ENCODE measurements at places on chromosomes 7 and 10. TPM values are rescaled to one million over a fixed set of nuclear protein-coding genes. Genes with fewer than 3 reads are reported as not detected.
A peak's percentile ranks its signal among the peaks of the same experiment; 100 is the strongest.

Gene TAS2R39
- total RNA-seq: not detected

GRCh38 chr7:142301299-142301698 lies 43.4 kb upstream of the PRSS58 start:
- DNase-seq: no peak

Gene ITIH5
- total RNA-seq: not detected

DNA sequence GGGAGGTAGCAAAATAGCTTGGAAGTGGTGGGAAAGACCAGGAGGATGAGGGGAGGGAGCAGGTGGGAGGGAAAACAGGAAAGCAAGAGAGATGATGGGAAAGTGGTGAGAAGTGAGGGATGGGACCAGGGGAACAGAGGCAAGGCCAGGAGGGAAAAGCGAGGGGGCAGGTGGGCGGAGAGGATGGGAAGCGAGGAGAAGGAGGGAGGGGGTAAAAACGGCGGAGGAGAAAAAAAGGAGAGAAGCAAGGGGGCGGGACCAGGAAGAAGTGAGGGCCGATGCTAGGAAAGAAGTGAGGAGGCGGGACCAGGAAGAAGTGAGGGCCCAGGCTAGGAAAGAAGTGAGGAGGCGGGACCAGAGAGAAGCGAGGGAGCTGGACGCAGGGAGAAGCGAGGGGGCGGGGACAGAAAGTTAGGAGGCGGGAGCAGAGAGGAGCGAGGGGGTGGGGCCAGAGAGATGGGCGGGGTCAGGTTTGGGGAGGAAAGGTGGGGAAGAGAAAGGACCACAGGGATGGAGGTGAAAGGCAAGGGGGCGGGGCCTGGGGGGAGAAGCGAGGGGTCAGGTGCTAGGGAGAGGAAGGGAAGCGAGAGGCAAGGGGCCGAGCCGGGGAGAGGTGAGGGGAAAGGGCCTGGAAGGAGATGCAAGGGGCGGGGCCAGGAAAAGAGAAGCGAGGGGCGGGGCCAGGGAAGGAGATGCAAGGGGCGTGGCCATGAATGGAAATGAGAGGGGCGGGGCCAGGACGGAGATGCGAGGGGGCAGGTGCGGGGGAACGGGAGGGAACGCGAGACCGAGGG lies 984 bp downstream of the SMURF1 start:
- peak; percentile 91 for DNase-seq

Gene LGI1
- not detected for total RNA-seq

Measured in MG63 (cell line).